ENCODE measurements at places on chromosomes 2 and 18.

DNA sequence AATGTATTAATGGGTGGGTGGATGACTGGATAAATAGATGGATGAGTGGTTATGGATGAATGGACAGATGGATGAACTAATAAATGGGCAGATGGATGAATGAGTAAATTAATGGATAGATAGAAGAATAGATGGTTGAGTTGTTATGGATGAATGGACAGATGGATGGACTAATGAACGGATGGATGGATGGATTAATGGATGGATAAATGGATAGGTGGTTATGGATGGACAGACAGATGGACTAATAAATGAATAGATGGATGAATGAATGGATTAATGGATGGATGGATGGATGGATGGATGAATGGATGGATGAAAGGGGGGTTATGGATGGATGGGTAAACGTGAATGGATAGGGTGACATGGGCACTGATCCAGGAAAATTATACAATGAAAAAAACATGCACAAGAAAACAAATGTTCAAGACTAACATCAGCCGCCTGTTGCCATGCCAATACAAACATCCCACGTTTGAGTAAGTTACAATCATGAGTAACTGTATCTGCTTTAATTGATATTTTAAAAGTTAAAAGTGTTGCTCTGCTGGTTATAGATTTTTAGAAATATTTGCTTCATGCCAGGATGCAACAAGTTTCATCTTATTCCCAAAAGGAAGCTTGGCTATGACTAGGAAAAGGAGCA lies 20.8 kb downstream of the PXDN start:
- no peak for DNase-seq

DNA sequence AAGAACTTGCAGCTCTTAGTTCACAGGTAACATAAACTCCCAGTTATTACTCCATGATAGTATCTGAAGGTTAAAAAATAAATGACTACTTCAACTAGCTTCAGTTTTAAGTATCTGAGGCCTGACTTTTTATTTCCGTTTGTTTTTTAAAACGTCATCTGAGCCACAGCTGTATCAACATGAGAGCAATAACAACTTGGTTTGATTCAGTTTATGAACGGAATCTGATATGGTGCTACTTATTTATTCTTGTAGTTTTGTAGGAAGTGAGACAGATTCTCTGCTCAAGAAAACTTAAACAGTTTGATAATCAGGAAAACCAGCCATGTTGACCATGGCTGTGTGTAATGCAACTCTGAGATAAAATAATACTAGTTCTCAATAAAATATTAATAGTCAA lies 34.9 kb downstream of the NAB1 start:
- no peak for DNase-seq

DNA sequence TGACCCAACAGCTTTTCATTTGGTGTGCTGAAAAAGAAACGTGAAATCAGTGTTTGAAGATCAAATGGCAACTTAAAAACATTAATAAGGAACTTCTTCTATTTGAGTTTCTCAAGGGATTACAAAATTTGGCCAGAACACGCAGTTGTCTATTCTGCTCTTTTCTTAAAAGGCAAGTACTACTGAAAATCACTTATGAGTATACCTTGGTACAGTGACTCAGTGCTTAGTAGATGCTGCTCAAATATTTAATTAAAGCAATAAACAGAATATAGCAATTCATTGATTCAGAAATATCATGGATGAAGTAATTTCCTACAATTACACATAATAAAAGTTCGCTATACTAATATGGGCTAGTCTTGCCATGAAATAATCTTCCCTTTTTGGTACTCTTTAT lies 38.2 kb upstream of the MCM6 start:
- DNase-seq = no peak

DNA sequence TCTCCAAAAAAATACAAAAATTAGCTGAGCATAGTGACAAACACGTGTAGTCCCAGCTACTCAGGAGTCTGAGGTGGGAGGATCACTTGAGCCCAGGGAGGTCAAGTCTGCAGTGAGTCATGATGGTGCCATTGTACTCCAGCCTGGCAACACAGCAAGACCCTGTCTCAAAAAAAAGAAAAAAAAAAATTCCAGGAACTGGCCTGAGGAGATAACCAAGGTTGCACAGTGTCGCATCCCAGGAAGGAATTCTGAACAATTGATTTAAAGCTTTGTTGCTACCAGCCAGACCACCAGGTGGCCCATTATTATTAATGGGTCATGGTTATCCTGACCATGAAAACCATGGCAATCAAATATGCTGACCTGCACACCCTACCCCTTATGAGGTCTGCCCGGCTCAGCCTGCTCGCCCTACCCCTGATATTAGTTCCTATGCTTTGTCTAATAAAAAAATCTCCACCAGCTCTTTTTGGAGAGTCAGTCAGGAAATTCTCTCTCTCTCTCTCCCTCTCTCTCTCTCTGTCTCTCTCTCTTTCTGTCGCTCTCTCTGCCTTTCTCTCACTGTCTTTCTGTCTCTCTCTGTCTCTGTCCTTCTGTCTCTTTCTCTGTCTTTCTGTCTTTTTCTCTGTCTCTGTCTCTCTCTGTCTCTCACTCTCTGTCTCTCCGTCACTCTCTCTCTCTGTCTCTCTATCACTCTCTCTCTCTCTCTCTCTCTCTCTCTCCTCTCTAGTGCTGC lies 73.7 kb downstream of the NCAPH start:
- DNase-seq = no peak

DNA sequence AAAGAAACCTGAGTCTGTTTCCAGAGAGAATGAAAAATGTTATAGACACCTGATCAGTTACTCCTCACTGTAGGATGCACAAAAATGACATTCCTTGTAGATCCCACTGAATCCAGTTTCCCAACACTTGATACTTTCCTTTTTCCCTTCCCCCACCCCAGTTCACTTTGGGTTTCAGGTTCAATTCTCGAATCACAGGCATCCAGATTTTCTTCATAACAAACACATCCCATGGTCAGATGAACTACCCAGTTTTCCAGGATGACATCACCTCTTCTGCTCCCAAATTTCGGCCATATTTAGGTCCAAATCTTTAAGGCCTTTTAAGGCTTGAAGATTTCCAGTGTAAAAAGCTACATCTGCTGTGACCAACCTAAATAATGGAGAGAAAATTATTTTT lies 51.5 kb downstream of the UGP2 start:
- no peak for DNase-seq

DNA sequence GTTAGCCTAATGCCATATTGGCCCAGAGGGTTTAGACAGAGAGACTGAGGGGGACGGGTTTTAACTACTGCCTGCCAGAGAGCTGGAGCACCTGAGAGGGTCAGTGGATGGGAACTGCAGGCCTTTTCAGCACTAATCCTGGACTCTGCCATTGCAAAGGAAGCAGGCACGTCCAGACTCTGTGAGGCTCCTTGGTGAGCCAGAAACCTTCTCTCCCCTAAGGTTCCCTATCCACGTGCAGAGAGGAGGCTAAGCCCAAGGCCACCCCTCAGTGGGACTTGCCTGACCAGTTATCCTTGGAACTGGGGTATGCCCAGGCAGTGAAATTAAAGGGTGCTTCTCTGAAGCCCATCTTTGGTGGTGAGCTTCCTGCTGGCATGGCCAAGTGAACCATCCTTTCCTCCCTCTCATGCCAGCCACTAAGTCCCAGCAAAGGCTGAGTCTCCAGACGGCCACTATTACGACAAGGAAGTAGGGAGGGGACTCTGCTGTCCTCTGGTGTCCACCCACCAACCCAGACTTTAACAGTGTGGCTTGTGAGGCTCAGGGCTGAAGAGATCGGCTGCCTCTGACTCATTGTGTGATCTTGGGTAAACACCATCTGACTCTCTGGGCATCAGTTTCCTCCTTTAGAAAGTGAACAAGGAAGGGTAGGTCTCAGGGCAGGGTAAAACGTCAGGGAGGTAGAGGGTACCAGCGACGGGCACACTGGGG lies 3.9 kb upstream of the MLPH start:
- no peak for DNase-seq

DNA sequence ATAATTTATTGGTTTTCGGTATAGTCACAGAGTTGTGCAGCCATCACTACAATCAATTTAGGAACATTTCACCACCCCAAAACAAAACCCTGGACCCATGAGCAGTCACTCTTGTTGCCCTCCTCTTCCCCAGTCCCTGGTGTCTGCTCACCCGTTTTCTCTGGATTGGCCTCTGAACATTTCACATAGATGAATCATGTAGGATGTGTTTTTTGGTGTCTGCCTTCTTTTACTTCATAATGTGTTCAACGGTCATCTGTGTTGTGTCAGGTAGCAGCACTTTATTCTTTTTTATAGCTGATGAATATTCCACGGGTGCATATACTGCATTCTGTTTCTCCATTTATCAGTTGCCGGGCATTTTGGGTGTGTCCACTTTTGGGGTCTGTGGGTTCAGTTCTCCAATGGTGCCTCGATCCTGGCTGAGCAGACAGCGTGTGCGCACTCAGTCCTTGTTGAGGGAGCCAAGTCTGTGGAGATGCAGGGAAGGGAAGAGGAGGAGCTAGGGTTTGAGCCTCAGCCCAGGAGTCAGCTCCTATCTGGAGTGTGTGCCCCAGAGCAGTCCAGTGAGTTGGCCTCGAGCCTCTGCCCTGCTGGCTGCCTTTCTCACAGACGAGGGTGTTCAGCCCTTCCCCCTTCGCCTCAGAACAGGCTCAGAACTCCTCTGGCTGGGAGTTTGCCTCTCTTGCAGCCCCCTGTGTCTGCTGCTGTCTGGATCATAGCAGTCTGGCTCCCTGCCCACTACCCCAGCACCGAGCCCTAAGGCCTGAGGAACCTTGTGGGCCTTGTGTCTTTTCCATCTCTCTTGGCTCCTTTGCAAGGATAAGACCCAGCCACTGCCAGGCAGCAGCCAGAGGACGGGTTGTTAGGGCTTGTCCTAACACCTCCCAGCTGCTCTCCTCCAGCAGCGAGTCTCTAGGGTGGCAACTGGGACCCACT lies 18.0 kb downstream of the C2orf74 start:
- peak; percentile 64 for DNase-seq

DNA sequence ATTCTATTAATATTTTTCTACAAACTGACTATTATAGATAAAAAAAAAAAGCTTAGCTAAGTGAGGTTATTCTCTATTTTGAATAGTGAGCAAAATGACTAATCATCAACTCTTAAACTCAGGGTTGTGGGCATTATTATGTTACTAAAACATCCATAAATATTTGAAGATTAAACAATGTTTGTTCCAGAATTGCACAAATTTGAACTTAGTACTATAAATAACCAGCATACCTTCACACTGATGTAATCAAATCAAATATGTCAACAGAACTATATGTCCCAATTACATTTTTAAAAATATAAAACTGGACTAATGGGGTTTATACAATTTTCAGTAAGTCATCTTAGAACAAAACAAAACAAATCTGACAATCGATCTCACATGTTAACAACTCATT lies 800.9 kb downstream of the LRP1B start:
- peak; percentile 3 for DNase-seq

DNA sequence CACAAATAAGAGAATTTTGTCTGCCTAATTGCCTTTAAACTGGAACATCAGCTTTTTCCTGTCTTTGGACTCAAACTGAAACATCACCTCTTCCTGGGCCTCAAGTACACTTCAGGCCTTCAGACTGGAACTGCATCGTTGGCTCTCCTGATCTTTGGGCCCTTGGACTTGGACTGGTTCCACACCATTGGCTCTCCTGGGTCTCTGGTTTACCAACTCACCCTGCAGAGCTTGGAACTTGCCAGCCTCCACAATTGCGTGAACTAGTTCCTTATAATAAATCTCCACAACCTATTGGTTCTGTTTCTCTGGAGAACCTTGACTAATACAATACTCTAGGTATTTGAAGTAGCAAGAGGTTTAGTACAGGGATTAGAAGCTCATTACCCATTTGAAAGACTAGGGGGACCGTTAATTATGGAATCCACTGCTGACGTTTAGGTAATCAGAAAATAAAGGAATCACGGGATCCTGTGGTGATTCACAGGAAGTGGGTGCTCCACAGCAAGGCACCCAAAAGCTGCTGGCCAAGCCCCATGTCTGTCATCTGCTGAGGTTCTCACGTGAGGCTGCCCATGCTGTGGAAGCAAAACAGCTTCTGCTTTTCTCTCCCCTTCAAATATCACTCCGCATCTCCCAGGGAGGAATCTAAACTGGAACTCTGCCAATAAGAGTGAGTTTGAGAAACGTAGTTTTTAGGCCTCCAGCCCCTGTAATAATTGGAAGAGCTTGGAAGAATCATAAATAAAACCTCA lies 20.0 kb upstream of the SGPP2 start:
- no peak for DNase-seq

DNA sequence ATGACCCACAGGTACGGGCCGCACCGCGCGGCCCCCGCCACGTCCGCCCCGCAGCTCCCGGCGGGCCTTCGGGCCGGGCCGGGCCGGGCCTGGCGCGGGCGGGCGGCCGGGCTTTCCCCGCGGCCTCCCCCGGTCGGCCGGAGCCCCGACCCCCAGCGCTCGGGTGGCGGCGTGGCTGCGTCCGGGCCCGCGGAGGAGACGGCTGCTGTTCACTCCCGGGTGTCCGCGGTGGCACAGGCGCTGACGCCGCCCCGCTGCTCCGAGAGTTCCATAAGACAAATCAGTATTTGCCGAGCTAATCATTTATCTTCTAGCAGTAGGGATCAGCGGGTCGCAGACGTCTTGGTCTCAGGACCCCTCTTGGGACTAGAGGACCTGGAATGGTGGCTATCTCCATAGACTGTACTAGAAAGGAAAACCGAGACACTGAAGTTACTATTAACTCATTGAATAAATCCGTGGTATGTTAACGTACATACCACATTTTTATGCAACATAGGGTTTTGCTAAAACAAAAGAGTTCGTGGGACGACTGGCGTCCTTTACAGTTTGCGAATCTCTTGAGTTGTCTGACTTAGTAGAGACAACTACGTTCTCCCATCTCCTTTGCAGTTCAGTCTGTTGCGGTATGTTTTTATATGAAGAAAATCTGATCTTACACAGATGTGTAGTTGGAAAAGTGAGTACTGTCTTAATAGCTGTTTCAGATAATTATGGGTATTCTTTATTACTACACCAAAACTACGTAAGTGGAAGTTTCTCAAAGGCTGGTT lies 500 bp downstream of the LIMS1 start:
- peak; percentile 31 for DNase-seq

DNA sequence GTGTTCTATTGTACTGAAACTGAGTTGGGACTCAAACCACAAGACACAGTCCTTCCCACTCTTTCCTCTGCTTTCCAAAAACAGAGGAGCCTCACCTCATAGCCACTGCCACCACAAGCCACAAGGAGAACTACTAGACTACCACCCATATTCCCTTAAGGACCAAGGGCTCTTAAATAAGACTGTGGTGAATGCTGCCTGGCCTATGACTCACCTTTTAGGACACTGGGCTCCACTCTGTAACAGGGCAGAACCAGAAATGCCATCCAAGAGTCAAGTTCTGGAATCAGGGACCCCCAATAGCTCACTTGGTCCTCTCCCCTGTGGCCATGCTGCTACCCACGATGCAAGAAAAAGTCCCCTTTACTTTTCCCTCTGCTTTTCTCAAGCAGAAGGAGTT lies 851.4 kb downstream of the BCL11A start:
- DNase-seq = no peak

GRCh38 chr2:24840962-24841945 lies 48.0 kb downstream of the CENPO start:
- DNase-seq = no peak
